ENCODE measurements at places on chromosomes 12 and 14. TPM values are rescaled to one million over a fixed set of nuclear protein-coding genes. Genes with fewer than 3 reads are reported as not detected.

The MYRFL gene
- 0.40 TPM for total RNA-seq

The ASCL1 gene
- not detected for total RNA-seq

The PMCH gene
- 0.36 TPM for total RNA-seq

The HOXC9 gene
- 0.22 TPM for total RNA-seq

The SERPINA10 gene
- not detected for total RNA-seq

The GPR132 gene
- total RNA-seq: not detected

The PROX2 gene
- total RNA-seq: not detected

The WNT5B gene
- 0.53 TPM for total RNA-seq

The GABARAPL1 gene
- total RNA-seq: 43.0 TPM

The NGB gene
- total RNA-seq: not detected

The GPR33 gene
- total RNA-seq: not detected

The KCNH3 gene
- total RNA-seq: 0.14 TPM

The SLCO1A2 gene
- total RNA-seq: under 0.01 TPM

The KRT72 gene
- total RNA-seq: not detected

The TMED10 gene
- 382 TPM for total RNA-seq

The GPR162 gene
- total RNA-seq: 9.4 TPM

The LRP1-AS gene
- not detected for total RNA-seq

The UTP20 gene
- 49.3 TPM for total RNA-seq

The SOS2 gene
- 36.8 TPM for total RNA-seq

The SARNP gene
- 97.2 TPM for total RNA-seq

The BICDL1 gene
- not detected for total RNA-seq

The MMP17 gene
- 3.2 TPM for total RNA-seq

The LMO3 gene
- total RNA-seq: 0.27 TPM

The CKAP4 gene
- 230 TPM for total RNA-seq

The ANKRD33 gene
- 0.27 TPM for total RNA-seq

The VDR gene
- 1.1 TPM for total RNA-seq

The SLC8A3 gene
- 0.27 TPM for total RNA-seq

The DIO2 gene
- 0.13 TPM for total RNA-seq

The SDR9C7 gene
- total RNA-seq: not detected

The RBM23 gene
- 99.1 TPM for total RNA-seq

The TAS2R9 gene
- total RNA-seq: 0.13 TPM

The DLK1 gene
- total RNA-seq: not detected

The GPR65 gene
- 0.07 TPM for total RNA-seq

The INHBC gene
- total RNA-seq: not detected

The EFS gene
- total RNA-seq: not detected

The TOMM20L gene
- not detected for total RNA-seq

The THTPA gene
- total RNA-seq: 14.1 TPM

The FAM90A1 gene
- not detected for total RNA-seq

The MANSC4 gene
- 0.14 TPM for total RNA-seq

The PTPRB gene
- total RNA-seq: 173 TPM

The REM2 gene
- not detected for total RNA-seq

The SLC22A17 gene
- 1.1 TPM for total RNA-seq

The NOVA1 gene
- 6.2 TPM for total RNA-seq

The LRRC10 gene
- not detected for total RNA-seq

The AQP6 gene
- not detected for total RNA-seq

The TSHR gene
- not detected for total RNA-seq

The P2RX7 gene
- total RNA-seq: 3.2 TPM

The AICDA gene
- total RNA-seq: not detected

The KRT2 gene
- not detected for total RNA-seq

The KCNJ8 gene
- not detected for total RNA-seq

The BCL2L14 gene
- total RNA-seq: not detected

The GRIP1 gene
- 0.07 TPM for total RNA-seq
